ENCODE measurements at places on chromosomes 3 and 15.
A peak's percentile ranks its signal among the peaks of the same experiment; 100 is the strongest.

GRCh38 chr3:50359760-50360110, 414 bp upstream of the TMEM115 start:
- no peak for DNase-seq

DNA sequence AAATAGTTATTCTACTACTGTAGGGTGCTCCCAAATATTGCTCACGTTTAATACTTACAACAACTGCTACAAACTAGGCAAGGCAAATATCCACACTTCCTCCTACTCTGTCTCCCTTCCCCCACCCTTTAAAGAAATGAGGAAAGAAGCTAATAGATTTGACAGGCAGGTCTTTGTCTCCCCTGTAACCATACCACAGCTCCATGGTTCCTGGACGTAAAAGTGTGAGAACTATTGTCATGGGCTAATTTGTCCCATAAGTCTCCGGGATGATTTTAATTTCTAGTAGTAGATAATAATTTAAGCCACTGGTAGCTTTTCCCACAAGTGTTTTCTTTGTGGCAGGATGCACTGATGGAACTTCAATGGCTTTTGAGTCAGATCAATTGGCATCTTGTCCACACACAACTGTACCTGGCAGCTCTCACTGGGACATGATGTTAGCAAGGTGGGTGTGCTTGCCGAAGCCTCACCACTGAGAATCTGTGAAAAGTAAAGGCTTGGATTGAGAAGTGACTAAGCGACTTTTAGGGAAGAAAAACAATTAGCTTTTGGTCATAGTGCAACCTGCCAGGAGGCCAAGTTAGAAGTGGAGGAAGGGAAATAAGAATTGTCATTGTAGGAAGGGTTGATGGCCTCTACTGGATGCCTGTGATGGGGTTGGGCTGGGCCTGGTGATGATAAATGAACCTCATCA, 1.4 kb upstream of the CPOX start:
- DNase-seq: no peak

DNA sequence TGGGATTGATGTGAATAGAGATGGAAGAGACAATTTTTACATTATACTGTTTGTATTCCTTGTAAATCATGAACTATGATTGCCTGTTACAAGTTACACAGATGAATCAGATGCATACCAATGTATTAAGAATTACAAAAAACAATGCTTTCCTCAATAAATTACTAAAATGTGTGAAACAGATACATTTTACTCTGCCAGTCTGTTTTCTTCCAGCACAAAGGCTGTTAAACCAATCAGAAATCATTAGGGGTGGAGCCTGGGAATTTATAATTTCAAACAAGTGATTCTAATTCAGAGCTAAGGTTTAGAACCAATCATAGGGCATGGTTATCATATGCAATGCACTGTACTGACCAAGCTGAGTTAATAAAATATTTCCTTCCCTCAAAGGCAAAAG, 21.8 kb upstream of the ANKRD28 start:
- DNase-seq: no peak

- no peak for DNase-seq
Observed at GRCh38 chr15:67584157-67584556, 41.7 kb downstream of the MAP2K5 start.

- no peak for DNase-seq
Observed at GRCh38 chr3:124557433-124558232, 172.6 kb upstream of the UMPS start.

- DNase-seq: no peak
Observed at GRCh38 chr3:107592073-107592472, 69.3 kb downstream of the BBX start.

DNA sequence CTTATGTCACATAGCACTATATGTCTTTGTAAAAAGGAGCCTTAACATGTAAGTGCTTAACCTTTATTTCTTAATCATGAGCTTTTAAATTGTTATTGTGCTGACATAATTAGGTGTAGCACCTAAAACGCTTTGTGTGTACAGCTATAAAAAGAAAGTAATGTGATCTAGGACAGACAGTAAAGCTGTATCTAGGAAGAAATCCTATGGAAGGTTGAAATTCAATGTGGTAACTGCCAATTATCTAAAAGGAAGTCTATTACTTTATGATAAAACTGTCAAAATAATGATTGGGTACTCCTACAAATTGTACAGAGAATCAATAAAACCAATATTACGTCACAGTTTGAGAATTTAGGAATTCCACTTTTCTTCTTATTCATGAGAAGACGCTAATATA, 87.9 kb downstream of the CDIN1 start:
- DNase-seq: no peak

GRCh38 chr15:78308422-78309032, 9.1 kb upstream of the SKIC8 start:
- DNase-seq: peak; percentile 47

DNA sequence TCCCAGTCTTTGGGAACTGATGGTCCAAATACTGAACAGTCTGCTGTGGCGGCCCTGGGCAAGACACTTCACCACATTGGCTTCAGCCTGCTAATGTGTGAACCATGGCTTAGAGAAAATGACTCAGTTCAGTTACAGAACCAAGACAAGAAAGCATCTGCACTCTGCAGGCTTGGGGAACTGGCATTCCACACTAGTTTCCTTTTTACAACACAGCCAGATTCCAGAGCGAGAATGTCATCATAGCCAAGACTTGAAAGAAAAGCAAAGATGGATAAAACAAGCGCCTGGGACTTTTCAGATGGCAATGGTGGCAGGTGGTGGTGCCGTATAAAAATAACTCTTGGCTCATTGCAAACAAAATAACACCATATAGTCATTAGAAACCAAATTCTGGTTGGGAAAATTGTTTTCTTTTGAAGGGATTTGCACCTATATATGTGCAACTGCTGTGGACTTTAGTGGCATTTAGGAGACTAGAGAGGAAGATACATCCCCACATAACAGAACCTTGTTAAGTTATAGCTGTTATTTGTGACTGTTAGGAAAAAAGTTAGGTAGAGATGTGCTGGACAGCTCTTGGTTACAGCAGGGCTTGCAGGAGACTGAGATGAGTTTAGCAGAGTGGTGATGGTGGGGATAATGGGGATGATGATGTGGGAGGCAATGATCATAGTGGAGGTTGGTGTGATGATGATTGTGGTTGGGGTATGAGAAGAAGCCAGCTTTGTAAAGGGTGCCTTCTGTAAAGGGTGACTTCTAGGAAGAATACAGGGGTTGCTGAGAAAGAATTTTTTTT, 273.6 kb downstream of the THRB start:
- DNase-seq: no peak

GRCh38 chr3:129441782-129442181, 1.8 kb downstream of the IFT122 start:
- no peak for DNase-seq

DNA sequence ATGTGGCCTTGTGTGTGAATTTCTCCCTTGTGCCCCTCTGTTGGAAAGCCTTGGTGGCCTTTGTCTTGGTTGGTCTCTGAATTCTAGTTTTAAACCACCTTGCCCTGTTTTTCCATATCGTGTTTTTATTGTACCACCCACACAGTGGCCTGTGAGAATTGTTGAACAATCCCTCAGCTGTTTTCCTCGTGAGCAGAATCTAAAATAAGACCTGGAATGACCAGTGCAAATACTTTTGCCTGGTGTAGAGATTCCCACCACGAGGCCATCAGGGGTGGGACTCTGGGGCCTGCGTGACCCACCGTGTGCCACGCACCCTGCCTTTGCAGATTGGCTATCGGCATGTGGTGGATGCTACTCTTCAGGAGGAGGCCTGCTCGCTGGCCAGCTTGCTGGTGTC, 19.0 kb upstream of the CLEC3B start:
- DNase-seq: no peak

GRCh38 chr15:68352401-68353062, 75.0 kb downstream of the FEM1B start:
- DNase-seq: no peak

- no peak for DNase-seq
Observed at GRCh38 chr3:102449341-102449740, 14.5 kb downstream of the ZPLD1 start.

GRCh38 chr3:127110982-127111693, 81.8 kb upstream of the PRR23E start:
- DNase-seq: no peak

- DNase-seq: no peak
Observed at GRCh38 chr3:109229174-109229847, 87.0 kb downstream of the DPPA2 start.

DNA sequence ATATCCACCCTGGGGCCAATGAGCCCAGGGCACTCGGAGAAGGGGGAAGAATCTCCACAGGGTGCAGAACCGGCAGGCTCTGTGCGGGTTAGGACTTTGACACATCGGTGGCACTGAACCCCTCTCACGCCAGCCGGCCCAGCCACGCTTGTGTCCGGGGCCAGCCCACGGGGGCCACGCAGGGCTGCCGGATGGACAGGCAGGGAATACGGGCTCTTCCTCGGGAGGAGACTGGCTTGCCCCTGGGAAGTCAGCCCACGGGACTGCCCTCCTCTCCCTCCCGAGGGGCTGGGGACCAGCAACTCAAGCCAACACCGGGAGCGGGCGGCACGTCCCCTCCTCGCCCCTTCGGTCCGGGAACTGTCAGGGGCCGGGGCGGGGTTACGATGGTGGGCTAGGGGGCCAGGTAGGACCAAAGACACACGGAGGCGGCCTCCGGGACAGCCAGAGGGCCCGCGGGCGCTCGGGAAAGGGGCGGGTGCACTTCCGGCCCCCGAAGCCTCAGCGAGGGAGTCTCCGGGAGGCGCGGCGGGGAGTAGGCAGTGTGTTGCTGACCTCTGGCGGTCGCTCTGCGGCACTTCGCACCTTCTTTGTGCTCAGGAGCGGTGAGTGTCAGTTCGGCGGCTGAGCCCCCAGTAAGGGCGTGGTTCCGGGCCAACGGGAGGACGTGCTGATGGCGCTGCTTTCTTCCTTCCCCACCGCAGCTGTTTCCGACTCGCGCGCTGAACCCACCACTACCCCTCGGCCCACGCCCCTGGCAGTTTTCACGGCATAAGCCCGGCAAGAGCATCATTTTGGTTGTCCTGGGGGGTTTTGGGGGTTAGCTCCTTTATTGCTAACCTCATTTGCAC, 5.1 kb upstream of the CYP8B1 start:
- peak; percentile 91 for DNase-seq

- no peak for DNase-seq
Observed at GRCh38 chr3:77191640-77192039, 151.7 kb downstream of the ROBO2 start.

- peak; percentile 21 for DNase-seq
Observed at GRCh38 chr15:28984421-28985315, 98.9 kb downstream of the APBA2 start.

GRCh38 chr3:15356176-15356575, 23.8 kb upstream of the SH3BP5 start:
- no peak for DNase-seq

DNA sequence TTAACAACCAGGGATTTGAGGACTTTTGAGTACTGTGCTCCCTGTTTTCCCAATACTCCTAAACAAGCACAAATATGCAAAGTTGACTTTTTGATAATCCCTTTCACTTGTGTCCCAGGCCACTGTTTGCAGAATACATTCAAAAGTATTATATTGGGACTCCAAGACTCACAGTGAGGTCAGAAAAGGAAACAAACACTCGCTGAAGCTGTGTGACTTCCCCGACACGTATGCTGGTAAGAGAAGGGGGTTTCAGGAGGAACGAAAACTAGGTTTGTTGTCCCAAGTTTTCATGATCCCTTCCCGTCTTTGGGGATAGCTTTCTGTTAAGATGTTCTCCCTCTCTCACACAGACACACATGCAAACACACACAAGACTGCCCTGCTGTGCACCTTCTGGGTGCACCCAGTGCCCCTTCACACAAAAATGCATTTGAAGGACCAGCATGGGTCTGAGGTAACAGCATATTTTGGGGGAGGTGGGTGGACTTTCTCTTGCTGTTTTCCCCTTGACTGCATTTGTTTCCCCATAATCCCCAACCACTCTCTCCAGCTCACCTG, 225.2 kb upstream of the PRICKLE2 start:
- no peak for DNase-seq

GRCh38 chr3:53555068-53555588, 60.7 kb downstream of the CACNA1D start:
- DNase-seq: no peak

DNA sequence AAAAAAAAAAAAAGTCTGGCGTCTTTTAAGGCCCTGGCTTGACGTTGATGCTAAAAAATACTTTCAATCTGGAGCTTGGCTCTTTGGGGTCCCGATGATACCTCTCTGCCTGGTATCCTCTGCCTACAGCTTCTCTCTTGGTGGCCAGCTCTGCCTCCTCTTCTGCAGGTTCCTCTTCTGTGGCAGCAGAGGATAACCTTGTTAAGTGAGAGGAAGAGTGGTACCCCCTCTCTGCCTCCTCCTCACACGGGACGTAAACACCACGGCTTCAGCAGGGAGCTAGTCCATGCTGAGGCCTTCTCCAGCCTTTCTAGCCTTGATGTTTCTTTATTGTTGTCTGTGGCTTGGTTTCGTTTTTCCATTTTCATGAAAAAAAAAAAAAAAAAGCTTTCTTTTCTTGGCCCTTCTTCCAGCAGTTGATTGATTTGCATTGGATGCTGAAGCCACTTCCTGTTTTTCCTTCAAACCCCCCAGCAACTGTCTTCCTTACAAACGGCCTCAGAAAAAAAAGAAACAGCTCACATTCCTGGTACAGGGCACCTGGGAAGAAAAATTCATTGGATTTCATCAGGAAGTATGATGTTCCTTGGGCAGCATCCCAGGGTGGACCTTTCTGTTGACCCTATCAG, 59.7 kb downstream of the RORA start:
- no peak for DNase-seq

- DNase-seq: peak; percentile 16
Observed at GRCh38 chr3:51538115-51538458, 432 bp upstream of the RAD54L2 start.

DNA sequence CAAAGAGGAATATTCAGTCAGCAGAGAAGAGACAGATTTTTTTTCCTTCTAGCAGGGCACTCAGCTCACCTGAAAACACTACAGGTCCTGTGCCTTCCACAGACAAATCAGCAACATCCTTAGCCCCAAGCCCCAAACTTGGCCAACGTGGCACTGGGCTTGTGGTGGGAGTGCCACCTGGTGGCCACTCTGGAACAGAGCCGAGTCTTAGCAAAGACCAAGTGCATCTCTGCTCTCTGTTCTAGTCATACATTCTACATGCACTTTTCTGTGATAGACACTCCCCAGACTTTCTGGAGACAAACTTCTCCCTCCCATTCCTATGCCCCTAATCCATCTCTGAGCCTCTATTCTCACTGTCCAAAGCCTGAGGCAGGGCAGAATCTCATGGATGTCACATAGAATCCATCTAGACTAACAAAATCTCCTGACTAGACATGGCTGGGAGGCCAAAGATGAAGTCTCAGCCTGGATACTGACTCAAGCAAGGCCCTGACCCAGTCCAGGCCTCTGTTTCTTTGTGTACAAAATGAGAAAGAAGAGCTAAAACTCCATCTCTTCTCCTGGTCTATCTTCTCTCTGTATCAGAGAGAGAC, 5.1 kb upstream of the SEMA7A start:
- DNase-seq: peak; percentile 81

GRCh38 chr15:67980773-67981685, 73.1 kb upstream of the PIAS1 start:
- DNase-seq: no peak

- DNase-seq: no peak
Observed at GRCh38 chr3:10532939-10533736, 27.8 kb upstream of the ATP2B2 start.

GRCh38 chr3:46236294-46237054, 5.8 kb upstream of the CCR3 start:
- DNase-seq: no peak

All from CD4-positive, alpha-beta T cell treated with Interferon alpha-2 for 1 hour (primary cell).